ENCODE measurements at places on chromosomes 6 and 20.

DNA sequence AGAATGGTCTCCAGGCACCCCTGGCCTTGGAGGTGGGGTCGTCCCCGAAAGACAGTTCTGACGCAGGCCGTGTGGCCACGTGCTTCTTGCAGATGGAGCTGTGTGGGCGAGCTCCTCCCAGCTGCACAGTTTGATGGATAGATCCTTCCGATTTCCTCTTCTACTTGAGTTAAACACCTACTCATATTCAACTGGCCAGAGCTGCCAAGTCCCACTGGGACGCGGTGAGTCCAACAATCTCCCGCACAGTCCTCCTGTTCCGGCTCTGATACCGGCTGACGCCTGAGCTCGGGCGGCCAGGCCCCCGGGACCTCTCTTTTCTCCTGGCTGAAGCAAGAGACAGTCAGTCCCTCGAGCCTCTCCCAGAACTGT, 57.9 kb upstream of the DACT2 start:
- no peak for DNase-seq

- no peak for DNase-seq
Measured at GRCh38 chr6:56688521-56688920, 45.8 kb upstream of the DST start.

DNA sequence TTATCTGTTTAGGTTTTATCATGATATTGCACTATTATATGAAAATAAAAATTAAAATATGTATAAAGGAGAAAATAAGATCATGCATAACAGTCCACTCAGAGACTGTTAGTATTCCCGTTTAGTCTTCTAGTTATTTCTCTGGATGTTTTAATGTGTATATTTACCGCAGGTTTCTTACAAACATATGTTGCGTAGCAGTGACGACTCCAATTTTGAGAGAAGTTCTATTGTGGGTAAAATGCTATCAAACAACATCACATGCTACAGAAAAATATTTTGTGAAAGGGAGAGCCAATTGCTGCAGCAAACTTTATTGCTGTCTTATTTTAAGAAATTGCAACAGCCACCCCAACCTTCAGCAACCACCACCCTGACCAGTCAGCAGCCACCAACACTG, 72.4 kb upstream of the NXT1 start:
- DNase-seq, result no peak

DNA sequence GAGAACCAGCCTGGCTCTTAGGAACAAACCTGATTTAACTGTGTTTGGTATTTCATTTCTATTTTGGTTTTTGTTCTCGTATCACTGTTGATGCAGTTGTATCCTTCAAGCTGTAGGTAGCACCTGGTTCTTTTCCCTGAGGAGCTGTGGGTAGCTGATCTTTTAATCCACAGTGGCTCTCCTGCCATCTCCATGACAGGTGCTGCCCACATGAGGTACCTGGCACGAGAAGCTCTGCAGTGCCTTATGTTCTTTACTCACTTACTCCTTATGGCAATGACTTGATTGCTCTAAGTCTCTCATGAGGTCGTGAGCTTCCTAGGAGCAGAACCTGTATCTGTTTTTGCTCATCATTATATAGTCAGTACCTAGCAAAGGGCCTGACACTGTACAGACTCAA, 74.3 kb upstream of the EMILIN3 start:
- no peak for DNase-seq

DNA sequence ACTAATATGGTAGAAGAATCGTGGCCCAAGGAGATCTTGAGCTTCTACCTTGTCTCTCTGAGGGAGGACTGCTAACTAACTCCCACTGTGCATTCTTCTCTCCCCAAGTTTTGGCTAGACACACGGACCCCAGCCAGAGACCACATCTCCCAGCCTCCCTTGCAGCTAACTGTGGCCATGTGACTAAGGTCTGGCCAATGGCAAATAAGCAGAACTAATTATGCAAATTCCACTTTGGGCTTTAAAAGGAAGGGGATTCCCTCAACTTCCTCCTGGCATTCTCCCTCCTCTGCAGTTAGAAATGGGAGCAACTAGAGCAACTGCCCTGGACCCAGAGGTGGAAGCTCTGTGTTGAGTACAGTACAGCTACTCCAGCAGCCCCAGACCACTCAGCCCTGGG, 15.4 kb downstream of the BPIFA2 start:
- DNase-seq, result no peak

All from anterior cingulate cortex (tissue), 58 donors.